NCI-H774 (cell line): ENCODE measurements at places on chromosomes 3 and 15.
A peak's percentile ranks its signal among the peaks of the same experiment; 100 is the strongest.

DNA sequence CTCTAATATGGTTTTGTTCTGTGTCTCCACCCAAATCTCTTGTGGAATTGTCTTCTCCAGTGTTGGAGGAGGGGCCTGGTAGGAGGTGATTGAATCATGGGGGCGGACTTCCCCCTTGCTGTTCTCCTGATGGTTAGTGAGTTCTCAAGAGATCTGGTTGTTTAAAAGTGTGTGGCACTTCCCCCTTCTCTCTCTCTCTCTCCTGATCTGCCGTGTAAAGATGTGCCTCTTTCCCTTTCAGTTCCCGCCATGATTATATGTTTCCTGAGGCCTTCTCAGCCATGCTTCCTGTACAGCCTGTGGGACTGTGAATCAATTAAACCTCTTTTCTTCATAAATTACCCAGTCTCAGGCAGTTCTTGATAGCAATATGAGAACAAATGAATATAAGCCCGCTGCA lies 33.1 kb downstream of the RETNLB start:
- DNase-seq: no peak

- no peak for DNase-seq
These were observed 61.1 kb downstream of the WDR76 start for GRCh38 chr15:43887901-43888300.

DNA sequence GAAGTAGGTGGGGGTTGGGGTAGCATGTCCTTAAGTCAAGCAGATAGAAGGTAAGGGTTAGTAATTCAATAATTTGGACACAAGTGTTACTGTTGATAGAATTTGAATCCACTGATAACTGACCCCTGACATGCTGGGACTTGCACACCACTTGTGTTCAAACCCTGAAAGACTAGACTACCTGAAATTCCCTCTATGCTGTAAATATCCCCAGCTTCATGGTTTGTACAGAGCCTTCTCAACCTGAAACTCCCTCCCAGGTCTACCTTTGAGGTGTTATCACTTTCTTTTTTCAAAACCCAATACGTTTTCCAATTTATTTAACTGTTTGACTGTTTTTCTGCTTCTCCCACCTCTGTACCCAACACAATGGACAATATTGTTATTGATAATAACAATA lies 459.6 kb downstream of the NLGN1 start:
- DNase-seq: no peak

GRCh38 chr3:8987645-8988383 lies 24.5 kb upstream of the RAD18 start:
- peak; percentile 30 for DNase-seq

- no peak for DNase-seq
These were observed 228.0 kb downstream of the XXYLT1 start for GRCh38 chr3:195042743-195043606.

GRCh38 chr3:126571078-126571477 lies 12.3 kb upstream of the C3orf22 start:
- no peak for DNase-seq
